EL (cell line): ENCODE measurements at places on chromosomes 4 and X.

- peak; percentile 1 for DNase-seq
Observed at GRCh38 chr4:120544838-120545237, 377.7 kb downstream of the PRDM5 start.

DNA sequence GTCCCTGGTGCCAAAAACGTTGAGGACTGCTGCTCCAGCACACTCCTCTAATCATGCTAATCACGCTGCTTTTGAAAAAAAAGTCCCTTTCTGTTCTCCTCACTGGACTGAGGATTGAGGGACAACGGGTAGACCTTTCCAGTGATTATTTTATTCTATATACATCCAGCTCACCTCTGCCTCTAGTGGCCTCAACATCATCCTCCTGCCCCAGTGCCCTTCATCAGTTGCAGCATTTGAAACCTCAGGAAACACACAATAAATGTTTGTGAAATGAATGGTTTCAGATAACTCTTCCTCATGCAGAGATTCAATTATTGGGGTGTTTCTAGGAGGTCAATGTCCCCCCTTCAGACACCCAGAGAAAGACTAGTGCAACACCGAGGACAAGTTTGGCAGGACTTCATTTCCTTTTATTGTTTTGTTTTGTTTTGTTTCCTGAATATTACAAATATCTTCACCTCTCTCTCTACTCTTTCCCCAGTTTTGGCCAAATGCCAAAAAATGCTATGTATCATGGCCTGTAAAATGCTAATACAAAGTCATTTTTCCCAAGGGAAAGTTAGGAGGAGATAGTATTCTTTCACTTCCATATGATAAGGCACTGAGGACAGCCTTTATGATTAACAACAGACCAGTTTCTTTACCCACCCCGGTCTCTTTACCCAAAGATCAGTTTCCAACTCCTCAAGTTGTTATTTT lies 460.1 kb upstream of the SLIT2 start:
- peak; percentile 23 for DNase-seq

GRCh38 chrX:47590984-47591383 lies 8.7 kb downstream of the TIMP1 start:
- no peak for DNase-seq

GRCh38 chr4:19809989-19810388 lies 441.7 kb upstream of the SLIT2 start:
- peak; percentile 9 for DNase-seq

GRCh38 chr4:164892018-164892417 lies 15.0 kb downstream of the APELA start:
- no peak for DNase-seq

DNA sequence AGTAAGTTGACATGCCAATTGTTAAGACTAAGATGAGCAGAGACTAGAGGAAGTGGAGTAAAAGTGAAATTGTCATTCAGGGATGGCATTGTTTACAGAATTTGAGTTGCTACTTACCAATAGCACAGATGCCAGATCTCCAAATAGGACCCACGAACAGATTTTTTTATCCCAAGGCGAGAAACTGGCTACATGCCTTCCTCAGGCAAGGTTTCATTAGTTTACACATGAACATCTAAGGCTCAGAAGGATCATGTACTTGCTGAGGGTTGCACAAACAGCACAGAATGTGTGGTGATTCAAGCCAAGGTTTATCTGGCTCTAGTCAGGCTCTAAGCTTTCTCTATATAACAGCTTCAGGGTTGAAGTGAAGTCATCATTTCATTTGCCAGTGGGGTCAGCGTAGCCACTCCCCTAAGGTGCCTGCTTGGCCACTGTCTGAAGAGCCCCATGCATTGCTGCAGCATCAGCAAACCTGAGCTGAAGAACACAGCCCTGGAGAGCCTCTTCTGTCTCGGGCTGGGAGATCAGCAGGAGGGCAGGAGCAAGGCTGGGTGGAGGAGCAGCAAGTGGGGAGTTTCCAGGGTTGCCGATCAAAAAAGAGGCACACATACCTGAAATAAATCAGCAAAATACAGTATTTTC lies 193.0 kb upstream of the LCORL start:
- DNase-seq = no peak

DNA sequence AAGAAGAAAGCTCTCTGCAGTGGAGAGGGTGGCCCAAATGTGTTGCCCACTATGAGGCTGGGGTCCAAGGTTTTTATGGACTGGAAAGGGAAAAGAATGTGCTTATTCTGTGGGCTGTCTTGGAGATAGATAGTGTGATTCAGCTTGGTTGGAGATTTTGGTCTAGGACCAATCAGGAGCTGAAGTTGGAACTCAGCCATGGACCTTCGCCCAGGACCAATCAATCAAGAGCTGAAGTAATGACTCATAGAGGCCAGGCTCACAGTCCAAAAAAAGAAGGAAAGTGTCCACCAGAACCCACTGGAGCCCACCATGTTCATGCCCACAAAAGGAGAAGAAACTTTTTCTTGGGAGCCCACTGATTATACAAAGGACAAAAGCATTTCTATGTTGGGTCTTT lies 369.5 kb downstream of the UBE2NL start:
- DNase-seq = no peak

GRCh38 chrX:74613370-74614092 lies 893 bp downstream of the RLIM start:
- DNase-seq = peak; percentile 34
